Activated T-helper 17 cell treated with anti-CD3 and anti-CD28 coated beads, Interleukin-2, amount 50 U/mL, for 72 hours (primary cell): ENCODE measurements at places on chromosomes 5 and 9. TPM values are rescaled to one million over a fixed set of nuclear protein-coding genes. Genes with fewer than 3 reads are reported as not detected.

SPINK4 gene
- not detected for total RNA-seq

ARSI gene
- not detected for total RNA-seq

FBXW2 gene
- 50.4 TPM for total RNA-seq

LCN9 gene
- not detected for total RNA-seq

PCDHGA8 gene
- not detected for total RNA-seq

PFN3 gene
- not detected for total RNA-seq

- peak; percentile 98 for ATAC-seq
These were observed 17.6 kb upstream of the UBE2D2 start for GRCh38 chr5:139543423-139543991.

GRCh38 chr9:13411791-13412190, 132.3 kb upstream of the MPDZ start:
- ATAC-seq: no peak

- ATAC-seq: no peak
These were observed 30.9 kb upstream of the HRH2 start for GRCh38 chr5:175627005-175627404.

- no peak for ATAC-seq
These were observed 15.6 kb downstream of the MLLT3 start for GRCh38 chr9:20606652-20607051.

DNA sequence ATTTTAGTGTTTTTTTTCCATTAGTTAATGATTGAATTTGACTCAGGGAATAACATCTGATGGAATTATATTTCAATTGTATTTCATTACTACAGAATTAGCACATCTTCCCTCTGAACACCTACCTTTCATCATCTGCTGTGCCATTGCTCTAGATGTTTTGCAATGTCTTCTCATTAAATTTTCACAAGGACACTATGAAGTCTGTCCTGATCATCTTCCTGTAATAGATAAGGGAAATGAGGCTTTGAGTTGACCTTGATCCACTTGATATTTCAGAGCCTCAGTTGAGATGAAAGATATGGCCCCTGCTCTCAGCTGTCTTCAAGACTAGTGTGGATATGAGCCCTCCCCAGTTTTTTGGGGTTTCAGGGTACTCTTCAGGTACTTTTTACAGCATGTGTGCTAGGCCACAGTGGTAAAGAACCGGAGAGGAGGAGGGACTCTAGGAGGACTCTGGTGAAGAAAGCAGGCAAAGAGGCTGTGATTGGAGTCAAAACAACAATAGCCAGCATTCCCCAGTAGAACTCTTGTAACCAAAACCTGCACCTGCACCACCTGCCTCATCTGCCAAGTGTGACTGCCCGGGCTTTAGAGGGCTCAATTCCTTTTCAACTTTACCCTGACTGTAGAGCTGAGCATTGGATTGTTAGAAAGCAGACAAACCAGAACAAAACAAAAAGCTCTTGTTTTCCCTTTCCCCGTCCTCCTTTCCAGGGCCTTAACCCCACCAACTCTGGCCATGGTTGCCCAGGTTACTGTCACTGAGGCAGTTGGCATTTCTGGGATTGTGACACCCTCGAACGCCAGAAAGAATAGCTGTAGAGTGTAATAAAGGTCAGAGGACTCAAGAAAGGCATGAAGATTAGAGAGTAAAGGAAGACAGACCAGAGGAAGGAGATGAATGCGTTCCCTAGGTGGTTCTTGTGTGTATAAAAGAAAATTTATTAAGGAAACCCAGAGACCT, 56.3 kb downstream of the ERAP1 start:
- ATAC-seq: no peak

DNA sequence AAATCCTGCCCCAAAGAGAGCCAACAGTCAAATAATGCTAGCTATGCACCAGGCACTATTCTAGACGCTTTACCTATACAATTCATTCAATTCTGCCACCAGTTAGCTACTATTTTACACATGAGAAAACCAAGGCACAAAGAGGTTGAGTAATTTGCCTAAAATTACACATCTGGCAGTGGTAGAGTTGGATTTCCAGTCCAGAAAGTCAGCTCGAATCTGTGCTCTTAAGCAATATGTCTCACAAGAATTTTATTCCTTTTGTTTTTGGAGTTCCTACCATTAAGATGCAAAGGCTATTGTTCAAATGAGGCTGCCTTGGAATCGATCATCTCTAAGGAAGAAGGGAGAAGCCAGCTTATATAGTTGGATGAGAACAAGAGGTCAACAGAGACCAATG, 256.9 kb upstream of the RASA1 start:
- ATAC-seq: no peak

DNA sequence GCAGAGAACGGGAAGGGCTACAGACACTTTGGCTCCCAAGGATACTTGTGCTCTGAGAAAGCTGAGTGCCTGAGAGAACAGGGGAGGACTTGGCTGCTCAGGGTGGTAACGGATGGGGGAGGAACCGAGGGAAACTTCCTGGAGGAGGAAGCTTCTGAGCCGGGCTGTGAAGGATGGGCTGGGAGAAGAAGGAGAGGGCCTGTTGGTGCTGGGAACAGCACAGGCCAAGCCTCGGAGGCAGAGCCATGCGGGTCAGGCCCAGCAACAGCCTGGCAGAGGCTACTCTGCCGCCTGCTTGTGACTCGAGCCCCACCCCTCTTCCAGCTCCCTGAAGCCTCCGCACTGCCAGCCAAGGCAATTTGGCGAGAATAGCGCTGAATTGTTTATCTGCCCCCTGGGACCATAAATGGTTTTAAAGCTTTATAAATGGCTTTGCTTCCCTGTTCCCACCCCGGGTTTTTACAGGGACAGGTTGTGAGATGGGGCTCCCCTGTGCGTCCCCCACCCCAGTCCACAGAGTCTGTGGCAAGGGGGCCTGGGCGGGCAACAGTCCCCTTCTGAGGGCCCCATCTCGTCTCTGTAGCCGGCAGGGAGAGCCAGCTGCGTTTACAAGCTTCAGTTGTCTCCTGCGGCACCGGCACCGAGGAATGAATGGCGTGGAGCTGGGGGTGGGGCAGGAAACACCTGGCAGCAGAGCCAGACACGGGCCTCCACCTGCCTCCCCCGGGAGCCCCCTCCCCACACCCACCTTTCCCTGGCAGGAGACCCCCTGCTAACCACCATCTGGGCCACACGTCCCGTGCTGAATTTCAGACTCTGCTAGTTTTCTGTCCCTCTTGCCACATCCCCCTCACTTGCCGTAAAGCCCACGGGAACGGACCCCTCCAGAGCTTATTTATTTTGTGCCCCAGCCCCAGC, 24.4 kb downstream of the FAM163B start:
- no peak for ATAC-seq

- no peak for ATAC-seq
These were observed 23.1 kb downstream of the IQGAP2 start for GRCh38 chr5:76425928-76426804.

- no peak for ATAC-seq
These were observed 108.4 kb downstream of the MSX2 start for GRCh38 chr5:174832811-174833210.

DNA sequence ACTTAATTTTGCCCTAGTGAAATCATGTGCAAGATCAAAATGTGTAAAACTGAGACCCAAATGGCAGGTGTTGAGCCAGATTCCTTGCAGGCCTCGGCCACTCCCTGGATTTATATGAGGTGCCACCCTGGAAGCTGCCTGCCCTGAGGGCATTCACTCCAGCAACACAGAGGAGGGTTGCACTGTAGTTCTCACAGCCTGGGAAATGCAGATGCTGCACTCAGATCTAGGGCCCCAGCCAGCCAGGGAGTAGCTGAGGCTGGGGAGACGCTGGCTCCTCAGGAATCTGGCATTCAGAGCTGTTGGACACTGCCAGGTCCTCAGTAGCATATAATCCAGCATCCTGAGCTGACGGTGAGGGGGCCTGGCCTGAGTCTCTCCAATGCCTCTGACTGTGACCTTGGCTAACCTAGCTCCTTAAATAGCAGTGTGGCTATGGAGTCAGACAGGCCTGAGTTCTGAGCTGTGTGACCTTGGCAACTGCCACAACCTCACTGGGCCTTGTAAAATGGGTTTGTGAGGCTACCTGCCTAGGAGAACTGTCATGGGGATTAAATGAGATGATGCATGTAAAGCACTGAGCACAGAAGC, 8.7 kb downstream of the KCNMB1 start:
- ATAC-seq: no peak

- ATAC-seq: no peak
These were observed 9.0 kb downstream of the TERT start for GRCh38 chr5:1285883-1286291.

- no peak for ATAC-seq
These were observed 117.2 kb downstream of the TMEM174 start for GRCh38 chr5:73290242-73290641.

DNA sequence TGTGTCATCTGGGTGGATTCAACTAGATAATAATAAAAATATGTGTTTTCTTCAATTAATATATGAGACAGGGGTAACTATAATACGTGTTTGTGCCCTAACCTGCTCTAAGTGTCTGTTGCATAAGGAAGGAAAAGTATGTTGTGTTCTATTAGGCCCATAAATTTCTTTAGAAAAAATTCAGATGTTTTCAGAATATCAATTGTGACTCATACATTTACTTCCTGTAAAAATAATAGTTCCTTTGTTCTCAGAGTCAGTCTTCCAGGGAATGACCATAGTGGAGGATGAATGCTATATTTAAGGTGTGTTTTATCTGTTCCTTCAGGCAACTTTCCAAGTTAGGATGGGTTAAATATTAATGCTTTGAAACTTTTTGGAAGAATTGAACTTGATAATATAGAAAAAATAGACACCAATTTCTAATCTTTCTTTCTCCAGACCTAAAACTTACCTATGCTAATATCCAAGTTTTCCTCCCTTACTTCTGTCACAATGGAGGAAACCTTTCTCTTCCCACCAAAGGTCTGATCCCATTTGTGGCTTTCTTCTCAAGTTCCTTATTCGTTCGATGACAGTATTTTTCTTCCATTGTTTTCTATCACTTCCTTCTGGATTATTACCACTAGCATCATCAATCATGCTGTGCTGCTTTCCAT, 49.9 kb downstream of the ISL1 start:
- no peak for ATAC-seq

DNA sequence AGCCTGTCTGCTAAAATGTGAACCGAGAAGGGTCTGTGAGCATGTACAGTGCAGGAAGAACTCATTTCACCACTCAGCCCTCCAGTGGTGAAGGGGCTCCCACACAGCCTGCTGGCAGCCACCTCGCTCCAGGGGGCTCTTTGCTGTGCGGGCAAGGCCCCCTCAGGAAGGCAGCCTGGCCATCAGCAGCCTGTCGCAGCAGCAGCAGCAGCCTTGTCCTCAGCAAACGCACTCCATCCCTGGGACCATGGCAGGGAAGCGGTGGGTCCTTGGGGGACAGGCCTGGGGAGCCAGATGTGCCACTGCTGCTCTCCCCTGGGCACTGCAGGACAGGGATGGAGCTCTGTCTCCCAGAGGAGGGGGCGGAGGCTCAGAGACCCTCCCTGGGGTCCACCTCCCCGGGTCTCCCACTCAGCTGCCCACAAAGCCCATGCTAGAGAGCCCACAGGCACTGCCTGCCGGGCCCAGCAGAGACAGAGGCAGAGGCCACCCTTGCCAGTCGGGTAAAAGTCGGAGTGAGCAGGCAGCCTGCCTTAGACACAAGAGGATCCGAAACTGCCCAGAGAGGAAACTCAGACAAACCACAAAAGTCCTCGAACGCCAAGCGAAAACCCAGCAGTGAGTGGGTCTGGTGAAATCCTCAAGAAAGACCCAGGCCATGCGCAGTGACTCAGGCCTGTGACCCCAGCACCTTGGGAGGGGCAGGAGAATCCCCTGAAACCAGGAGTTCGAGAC, 8.0 kb downstream of the BRD3 start:
- peak; percentile 78 for ATAC-seq

- no peak for ATAC-seq
These were observed 105.6 kb downstream of the NR6A1 start for GRCh38 chr9:124665391-124666058.

GRCh38 chr5:124061663-124062062, 549.7 kb downstream of the CSNK1G3 start:
- ATAC-seq: no peak

DNA sequence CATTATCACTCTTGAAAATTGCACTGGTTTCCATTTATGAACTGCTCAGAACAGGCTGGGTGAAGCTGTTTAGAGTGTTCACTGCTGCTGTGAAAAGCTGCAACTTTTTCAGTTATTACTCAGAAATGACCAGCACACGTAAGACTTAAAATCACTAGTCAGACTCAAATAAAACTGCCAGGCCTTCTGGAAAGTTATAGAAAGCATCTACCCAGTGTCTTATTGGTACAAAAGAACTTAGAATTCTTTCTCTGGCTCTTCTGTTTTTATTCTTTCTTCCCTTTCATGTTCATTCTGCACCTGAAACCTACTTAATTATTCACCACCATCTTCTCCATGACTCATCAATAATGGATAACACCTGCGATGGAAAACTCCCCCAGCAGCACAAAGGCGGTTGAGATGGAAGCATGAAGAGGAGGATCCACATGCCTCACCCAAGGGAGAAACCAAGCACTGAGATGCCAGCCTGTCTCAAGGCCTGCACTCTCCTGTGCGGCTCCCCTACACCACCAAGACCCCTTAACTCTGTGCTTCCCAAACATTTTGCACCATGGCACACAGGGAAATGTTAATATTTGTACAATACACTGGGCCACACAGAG, 171.9 kb downstream of the ENTREP1 start:
- peak; percentile 79 for ATAC-seq
